Left renal cortex interstitium (tissue), 4 donors: ENCODE measurements at places on chromosomes 3 and 15. TPM values are rescaled to one million over a fixed set of nuclear protein-coding genes. Genes with fewer than 3 reads are reported as not detected.

DNA sequence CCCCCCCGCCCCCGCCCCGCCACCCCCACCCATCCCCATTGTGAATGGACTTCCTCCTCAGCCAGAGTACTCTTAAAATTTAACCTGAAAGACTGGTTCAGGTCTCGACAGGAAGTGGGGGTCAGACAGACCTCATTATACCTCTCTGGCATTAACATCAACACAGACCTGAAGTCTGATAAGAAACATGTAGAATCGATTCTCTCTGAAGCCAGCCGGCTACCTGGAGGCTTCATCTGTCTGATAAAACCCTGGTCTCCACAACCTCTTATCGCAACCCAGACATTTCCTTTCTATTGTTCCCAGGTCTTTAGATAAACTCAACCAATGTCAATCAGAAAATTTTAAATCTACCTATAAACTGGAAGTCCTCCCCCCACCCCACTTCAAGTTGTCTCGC lies 42.6 kb downstream of the SLCO2A1 start:
- no peak for DNase-seq

DNA sequence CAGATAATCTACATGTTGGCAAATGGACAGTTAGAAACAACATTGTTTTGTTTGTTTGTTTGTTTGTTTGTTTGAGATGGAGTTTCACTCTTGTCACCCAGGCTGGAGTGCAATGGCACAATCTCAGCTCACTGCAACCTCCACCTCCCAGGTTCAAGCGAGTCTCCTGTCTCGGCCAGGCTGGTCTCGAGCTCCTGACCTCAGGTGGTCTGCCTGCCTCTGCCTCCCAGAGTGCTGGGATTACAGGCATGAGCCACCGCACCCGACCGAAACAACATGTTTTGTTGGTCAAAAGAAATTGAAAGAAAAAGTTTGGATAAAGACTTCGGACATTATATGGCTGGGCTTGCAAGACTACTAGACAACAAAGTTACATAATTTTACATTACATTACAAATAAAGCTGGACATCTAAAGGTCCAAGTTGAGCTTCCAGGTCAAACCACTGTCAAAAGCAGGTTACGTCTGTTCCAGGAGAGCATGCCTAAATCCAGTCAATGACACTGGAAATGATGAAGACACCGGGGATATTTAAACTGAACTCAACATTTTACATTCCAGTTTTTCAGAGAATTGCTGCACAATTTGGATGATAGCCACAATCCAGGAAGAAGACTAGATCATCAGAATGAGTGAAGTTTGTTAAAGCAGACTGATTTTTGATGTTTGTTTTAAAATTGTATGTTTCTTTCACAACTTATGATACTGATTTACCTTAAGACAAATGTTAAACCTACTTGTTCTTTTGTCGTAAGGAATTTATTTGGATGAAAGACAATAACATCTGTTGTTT lies 18.6 kb downstream of the SERP1 start:
- no peak for DNase-seq

The CFAP161 gene
- polyA plus RNA-seq: 0.65 TPM

The C3orf49 gene
- polyA plus RNA-seq: 1.2 TPM

The CYFIP1 gene
- polyA plus RNA-seq: 89.0 TPM

DNA sequence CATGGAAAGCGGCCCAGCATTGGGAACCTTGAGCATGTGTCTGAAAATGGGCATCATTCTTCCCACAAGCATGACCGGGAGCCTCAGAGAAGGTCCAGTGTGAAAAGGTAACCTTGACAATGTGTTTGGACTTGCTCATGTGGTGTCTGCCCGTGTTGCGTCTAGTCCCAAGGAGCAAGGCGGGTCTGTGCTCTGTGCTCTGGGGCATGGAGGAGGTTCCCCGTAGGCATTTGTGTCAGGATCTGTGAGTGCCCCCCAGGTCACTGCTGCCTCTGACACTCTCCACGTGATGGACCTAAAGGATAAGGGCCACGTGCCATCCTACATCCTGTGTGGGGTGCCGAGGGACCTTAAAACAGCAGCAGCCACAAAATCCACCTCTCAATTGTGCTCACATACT lies 44.9 kb downstream of the CHDH start:
- DNase-seq: no peak

DNA sequence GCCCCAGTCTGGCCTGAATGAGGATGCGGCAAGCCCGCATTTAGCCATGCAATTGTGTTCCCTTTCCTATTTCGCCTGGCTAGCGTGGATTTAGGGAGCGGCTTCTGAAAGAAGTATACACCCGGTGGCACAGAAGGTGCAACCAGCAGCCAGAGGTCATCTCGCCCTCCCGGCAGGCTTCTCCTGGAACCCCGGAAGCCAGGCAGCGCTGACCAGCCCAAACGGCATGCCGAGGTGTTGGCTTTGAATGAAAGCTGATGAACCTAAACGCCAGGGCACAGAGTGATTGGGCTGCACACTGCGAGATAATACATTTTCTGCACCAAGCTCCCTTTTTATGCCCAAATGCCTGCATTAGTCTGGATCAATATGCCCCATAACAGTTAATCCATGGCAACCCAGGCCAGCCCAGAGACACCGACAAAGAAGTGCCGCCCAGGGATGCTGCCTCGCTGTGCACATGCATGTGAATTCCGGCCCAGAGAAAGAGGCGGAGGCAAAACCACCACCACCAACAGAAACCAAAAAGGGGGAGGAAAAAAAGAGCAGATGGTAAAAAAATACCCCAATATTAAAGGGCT lies 1.4 kb downstream of the SRGAP3 start:
- DNase-seq: no peak

The MESP2 gene
- 0.34 TPM for polyA plus RNA-seq

DNA sequence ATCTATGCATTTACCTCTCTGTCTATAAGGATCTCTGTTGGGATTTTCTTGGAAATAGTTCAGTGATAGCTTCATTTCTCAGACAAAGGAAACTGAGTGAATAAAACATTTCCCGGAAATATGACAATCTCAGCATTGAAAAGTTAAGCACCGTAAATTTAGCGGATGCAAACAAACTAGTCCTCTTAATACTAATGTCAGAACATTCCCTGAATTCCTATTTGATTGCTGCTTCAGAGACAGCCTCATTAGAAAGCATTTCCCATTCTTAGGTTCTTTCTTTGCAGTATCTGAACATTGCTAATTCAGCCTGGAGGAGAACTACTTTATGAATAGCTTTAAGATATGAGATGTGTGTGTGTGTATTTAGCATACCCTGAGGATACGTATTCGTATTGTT lies 101.3 kb downstream of the NR2F2 start:
- no peak for DNase-seq

The SLC28A1 gene
- polyA plus RNA-seq: 5.9 TPM

The CNOT10 gene
- 67.5 TPM for polyA plus RNA-seq

GRCh38 chr15:61856295-61856694 lies 204.0 kb downstream of the VPS13C start:
- DNase-seq: no peak

The SLITRK3 gene
- polyA plus RNA-seq: 0.78 TPM

DNA sequence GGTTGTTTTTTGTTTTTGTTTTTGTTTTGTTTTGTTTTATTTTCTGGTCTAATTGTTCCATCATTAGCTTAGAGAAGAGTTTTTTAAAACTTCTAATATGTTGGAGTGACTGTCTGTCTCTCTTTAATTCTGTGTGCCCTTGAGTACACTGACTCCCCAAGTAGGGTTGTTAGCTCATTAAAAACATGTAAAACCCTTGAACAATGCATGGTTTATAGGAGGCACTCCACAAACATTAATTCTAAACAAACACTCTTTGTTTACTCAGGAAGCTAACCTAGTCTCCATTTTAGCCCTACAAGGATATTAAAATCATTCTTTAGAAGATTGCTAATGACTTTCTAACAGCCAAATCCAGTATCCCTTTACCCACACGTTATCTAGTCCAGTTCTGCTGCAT lies 100.5 kb downstream of the CGGBP1 start:
- DNase-seq: no peak

The ALCAM gene
- 108 TPM for polyA plus RNA-seq

The ALDH1L1 gene
- 49.0 TPM for polyA plus RNA-seq

GRCh38 chr3:39809995-39810595 lies 686 bp downstream of the MYRIP start:
- DNase-seq: no peak

- no peak for DNase-seq
Observed at GRCh38 chr3:138474163-138474562, 39.7 kb downstream of the ESYT3 start.

The DLG1 gene
- polyA plus RNA-seq: 88.6 TPM

DNA sequence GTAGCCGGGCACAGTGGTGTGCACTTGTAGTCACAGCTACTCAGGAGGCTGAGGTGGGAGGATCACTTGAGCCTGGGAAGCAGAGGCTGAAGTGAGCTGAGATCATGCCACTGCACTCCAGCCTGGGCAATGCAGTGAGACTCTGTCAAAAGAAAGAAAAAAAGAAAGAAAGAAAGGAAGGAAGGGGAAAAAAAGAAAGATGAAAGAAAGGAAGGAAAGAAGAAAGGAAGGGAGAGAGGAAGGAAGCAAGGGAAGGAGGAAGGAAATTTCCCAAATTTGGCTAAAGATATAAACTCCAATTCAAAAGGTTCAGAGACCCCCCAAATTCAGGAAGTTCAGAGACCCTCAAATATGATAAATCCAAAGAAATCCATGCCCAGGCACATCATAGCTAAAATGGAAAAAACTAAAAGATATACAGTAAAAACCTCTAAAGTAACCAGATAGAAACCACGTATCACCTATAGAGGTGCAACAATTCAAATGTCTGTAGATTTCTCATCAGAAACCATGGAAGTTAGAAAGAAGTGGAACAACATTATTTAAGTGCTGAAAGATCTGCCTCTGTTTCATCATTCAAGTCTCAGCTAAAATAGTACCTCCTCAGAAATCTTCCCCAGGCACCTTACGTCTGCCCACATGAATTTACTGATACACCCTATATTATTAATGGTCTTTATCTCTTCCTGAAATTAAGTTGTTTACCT lies 10.7 kb downstream of the DET1 start:
- DNase-seq: no peak

The TMEM45A gene
- 21.3 TPM for polyA plus RNA-seq

The CAND2 gene
- 9.8 TPM for polyA plus RNA-seq

DNA sequence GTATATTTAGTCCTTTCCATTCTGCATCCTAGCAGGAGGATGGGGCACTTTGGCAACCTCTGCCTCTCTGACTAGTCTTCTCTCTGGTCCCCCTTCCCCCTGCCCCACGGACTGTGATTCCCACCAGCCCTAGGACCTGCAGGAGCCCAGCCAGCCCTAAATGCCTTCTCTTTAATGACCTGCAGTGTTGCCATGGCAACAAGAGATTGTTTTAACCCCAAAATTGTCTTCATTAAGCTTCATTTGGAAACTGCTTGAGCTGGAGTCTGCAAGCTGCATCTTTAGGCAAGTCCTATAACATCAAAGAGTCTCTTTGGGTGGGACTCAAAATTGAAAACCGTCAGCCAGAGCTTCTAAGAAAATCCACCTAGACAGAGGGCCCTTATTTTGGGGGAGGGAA lies 59.7 kb upstream of the ANKRD34C start:
- DNase-seq: no peak

DNA sequence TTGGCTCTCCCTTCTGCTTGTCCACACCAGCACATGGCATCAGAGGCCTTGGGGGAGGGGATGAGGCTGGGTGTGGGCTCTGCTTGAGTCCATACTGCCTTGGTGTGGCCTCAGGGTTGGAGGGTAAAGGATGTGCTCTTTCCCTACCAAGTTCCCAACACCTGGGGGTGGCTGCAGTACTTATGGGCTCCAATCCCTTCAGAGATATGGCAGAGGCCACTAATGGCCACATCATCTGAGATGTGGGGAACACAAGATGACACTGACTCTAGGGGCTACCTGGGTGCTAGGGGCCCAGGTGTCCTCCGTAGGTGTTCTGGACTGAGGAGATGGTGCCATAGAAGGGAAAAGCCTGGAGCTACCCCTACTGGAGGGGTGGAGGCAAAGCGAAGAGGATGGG lies 6.9 kb downstream of the CXCR6 start:
- no peak for DNase-seq

GRCh38 chr15:69272139-69272538 lies 26.6 kb upstream of the PAQR5 start:
- DNase-seq: peak; percentile 23

DNA sequence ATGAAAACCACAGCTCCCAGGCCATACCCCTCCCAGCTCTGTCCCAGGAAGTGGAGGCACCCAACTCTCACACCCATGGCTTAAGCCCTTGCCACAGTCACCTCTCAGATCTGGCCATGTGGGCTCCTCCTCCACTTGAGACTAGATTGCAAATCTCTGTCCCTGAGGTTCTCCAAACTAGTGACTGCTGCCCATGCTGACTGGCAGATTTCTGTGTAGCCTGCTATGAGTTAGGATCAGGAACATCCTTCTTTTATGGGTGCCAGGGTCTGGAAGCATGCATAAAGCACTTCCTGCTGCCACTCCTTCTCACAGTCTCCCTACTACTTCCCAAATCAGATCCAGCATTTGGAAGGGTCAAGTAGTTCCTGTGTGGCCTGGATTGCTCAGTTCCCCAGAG lies 59.6 kb upstream of the GOLIM4 start:
- no peak for DNase-seq

DNA sequence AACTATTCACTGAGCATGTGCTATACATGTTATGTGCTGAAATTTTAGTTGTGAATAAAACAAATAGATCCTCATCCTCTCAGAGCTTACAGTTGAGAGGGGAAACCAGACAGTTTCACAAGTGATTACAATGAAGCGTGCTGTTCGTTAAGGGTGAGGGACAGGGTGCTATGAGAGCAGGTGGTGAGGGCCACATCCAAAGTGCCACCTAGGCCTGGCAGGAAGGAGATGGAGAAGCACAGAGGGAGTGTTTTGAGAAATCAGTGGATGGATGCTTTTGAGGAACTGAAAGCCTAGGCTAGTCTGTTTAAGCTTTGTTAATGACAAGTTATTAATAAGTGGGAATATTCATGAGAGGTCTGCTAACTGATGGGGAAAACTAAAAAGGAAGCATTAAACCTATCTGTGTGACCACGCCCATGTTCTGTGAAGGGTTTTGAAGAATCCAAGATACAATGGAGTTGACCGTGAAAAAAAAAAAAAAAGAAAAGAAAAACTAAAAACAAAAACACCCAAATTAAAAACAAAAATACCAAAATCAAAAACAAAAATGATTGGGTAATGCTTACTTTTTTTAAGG lies 7.3 kb downstream of the MCTP2 start:
- no peak for DNase-seq

The FHIT gene
- polyA plus RNA-seq: 27.0 TPM

- DNase-seq: no peak
Observed at GRCh38 chr3:37523361-37523760, 338.3 kb upstream of the CTDSPL start.

DNA sequence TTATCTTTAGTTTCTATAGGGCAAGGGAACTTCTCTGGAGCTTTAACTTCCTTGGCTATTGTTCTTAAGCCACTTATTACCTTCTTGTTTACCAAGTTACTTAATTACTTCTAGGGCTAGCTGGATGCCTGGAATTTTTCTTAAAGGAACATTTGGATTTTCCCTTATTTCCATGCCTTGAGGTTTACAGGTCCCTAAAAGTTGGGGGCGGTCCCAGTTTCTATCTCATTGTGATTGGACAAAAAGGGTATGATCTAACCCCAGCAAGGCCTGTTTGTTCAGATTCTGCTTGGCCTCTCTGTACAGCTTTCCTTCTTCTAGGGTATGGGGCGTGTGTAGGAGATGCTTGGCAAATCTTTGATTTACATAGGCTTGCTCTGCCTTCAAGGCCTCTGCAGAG lies 17.4 kb downstream of the PDHB start:
- no peak for DNase-seq

The IQCF5 gene
- polyA plus RNA-seq: not detected
